ENCODE measurements at places on chromosomes 5 and 9.

GRCh38 chr5:74665273-74665672 is 19.8 kb upstream of the HEXB start:
- no peak for DNase-seq

GRCh38 chr5:113005454-113005853 is 28.9 kb downstream of the DCP2 start:
- no peak for DNase-seq

DNA sequence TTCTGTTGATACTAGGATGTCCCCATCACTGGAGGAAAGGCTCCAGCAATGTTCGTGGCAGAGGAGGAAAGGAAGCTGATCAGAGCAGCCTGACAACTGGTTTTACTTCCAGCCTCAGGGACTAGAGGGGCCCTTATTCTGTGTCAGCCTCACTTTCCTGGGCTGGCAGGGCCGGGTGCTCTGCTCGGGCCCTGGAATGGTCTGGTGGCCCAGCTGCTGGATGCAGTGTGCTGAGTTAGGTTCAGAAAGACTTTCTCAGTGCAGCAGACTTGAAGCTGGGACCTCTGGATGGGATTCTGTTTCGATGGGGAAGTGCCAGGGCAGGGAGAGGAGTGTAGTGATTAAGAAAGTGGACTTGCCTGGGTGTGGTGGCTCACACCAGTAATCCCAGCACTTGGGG is 81.0 kb downstream of the MACROH2A1 start:
- DNase-seq, result peak; percentile 13

DNA sequence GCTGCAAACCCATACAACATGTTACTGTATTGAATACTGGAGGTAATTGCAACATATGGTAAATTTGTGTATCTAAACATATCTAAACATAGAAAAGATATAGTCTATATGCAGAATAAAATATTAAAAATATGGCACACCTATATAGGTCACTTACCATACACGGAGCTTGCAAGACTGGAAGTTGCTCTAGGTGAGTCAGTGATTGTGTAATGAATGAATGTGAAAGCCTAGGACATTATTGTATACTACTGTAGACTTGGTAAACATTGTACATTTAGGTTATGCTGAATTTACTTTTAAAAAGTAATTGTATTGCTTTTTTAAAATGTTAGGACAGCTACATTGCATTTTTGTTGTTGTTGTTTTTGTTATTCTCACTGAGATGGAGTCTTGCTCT is 968.8 kb downstream of the TLE1 start:
- no peak for DNase-seq

DNA sequence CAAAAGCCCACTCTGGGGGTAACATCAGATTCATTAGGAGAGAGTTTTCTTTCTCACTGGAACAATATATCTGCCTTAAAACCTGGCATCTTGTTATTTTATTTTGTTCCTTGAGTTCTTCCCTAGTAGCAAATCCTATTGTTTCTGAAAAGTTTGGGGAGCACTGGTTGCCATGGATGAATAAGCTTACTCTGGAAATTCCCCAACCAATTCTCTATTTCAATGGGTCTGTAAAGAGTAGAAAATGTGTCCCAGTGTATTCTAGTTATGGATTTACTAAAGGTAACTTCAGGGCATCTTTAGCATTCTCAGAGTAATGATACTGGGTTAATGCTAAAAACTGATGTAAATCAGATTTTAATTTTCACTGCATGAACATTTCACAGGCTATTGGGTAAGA is 94.2 kb upstream of the S1PR3 start:
- DNase-seq, result no peak
